Hepatocyte (in vitro differentiated cells): ENCODE measurements at places on chromosomes 12 and 14.
A peak's percentile ranks its signal among the peaks of the same experiment; 100 is the strongest.

GRCh38 chr12:2294651-2295475, 242.1 kb downstream of the CACNA1C start:
- peak; percentile 51 for DNase-seq

DNA sequence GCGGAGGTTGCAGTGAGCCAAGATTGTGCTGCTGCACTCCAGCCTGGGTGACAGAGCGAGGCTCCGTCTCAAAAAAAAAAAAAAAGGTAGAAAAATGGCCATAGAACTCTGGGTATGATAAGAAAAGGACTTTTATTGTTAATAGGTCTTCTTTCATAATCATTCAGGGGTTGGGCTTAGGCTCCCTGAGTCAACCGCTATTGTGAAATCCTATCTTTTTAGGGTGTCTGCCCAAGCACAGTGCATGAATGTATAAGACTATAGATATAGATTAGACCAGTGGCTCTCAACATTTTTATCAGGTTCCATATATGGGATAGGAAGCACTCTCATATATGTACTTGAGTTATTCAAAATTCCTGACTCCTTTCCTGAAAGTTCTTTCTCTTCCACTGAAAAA, 48.7 kb upstream of the USP15 start:
- DNase-seq: no peak

- DNase-seq: no peak
Measured at GRCh38 chr14:22830443-22831010, 840 bp downstream of the MRPL52 start.

GRCh38 chr12:96044943-96045290, 9.5 kb upstream of the LTA4H start:
- no peak for DNase-seq

GRCh38 chr14:89489761-89490437, 72.9 kb upstream of the FOXN3 start:
- DNase-seq: no peak

DNA sequence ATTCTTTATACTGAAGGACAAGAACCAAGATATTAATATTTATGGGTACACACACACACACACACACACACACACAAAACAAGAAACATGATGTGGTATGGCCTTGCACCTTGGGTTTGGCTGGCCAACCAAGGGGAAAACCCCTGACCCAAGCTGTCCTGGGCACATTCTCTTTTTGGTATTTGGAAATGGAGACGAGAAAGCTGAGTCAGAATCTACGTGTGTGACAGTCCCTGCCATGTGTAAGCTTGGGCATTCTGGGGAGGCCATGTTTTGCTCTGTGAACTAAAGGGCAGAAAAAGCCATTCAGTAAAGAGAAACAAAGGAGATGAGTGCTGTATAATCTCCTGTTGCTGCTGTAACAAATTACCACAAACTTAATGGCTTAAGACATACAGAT, 35.6 kb downstream of the PTGER2 start:
- DNase-seq: no peak

DNA sequence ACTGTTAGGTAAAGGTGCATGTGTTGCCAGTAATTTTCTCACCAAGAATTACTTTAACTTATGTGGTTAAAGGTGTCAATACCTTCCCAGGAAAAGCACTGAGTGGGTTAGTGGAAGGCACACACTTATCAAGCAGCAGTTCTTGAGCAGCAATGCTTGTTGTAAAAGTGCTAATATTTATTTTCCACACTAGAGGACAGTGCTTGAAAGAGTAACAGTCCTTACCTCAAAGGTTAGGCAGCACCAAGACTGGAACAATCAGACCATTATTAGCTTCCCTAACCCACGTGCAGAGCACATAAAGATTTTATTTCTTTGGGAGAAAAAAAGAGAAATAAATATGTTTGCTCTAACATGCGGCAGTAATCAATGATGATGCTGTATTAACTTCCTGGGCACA, 48.8 kb upstream of the KRR1 start:
- peak; percentile 42 for DNase-seq

DNA sequence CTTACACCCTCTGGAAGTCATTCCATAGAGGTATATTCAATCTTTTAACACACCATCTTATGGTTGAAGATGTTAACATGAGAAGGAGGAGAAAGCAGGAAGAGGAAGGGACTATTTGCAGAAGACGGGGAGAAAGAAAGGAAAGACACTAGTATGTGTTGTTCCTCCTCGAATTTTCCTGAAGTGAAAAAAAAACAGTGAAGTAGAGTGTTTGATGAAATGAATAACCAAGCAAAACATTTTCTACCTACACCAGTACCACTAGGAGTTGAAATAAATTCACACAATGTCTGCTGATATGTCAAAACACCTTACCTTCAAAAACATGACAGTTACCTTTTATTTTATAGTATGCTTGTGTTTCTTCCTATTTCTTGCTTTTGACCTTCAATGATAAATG, 1.4 kb upstream of the CNOT2 start:
- no peak for DNase-seq
